Activated CD8-positive, alpha-beta memory T cell treated with anti-CD3 and anti-CD28 coated beads, Interleukin-2, amount 50 U/mL, for 48 hours (primary cell): ENCODE measurements at places on chromosomes 6 and 20.

- no peak for DNase-seq
Measured at GRCh38 chr20:20549704-20550103, 162.7 kb downstream of the RALGAPA2 start.

DNA sequence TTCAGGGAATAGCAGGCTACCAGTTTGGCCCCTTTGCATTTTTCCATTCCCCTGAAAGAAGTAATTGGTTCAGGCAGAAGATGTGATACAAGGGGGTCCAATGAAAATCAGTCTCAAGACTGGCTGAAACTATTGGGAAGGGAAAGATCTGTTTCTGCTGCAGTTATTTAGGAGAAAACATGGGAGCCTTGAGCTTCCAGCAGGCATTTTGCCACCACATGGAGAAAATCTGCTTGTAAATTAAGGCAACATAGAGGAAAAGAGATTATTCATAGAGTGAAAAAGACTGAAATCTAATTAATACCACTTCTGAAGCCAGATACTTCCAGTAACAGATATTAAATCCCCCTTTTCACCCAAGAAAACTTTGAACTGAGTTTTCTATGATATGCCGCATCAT lies 44.2 kb upstream of the SNAP25 start:
- no peak for DNase-seq

GRCh38 chr6:7335519-7335918 lies 22.5 kb upstream of the SSR1 start:
- DNase-seq, result no peak

- no peak for DNase-seq
Measured at GRCh38 chr6:70150521-70150920, 152.4 kb downstream of the COL9A1 start.

DNA sequence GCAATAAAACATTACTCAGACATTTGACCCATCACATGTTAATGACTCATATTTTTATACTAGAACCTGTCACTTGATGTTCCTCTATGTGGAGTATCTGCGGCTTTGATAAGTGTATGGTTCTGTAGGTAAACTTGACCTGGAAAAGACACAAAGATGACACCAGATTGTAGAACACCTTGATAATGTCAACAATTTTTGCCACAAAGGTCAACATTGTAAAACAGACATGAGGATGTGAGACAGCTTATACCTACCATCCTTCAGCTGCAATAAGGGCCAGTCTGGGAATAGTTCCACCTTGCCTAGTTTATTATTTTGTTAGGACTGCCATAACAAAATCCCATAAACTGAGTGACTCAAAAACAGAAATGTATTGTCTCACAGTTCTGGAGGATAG lies 202.4 kb downstream of the LMBRD1 start:
- DNase-seq, result no peak

- DNase-seq, result peak; percentile 42
Measured at GRCh38 chr20:25052255-25053194, 5.4 kb downstream of the ACSS1 start.

- DNase-seq, result no peak
Measured at GRCh38 chr20:23133560-23133998, 47.5 kb upstream of the CD93 start.

GRCh38 chr20:50442512-50442911 lies 67.7 kb upstream of the PTPN1 start:
- no peak for DNase-seq

DNA sequence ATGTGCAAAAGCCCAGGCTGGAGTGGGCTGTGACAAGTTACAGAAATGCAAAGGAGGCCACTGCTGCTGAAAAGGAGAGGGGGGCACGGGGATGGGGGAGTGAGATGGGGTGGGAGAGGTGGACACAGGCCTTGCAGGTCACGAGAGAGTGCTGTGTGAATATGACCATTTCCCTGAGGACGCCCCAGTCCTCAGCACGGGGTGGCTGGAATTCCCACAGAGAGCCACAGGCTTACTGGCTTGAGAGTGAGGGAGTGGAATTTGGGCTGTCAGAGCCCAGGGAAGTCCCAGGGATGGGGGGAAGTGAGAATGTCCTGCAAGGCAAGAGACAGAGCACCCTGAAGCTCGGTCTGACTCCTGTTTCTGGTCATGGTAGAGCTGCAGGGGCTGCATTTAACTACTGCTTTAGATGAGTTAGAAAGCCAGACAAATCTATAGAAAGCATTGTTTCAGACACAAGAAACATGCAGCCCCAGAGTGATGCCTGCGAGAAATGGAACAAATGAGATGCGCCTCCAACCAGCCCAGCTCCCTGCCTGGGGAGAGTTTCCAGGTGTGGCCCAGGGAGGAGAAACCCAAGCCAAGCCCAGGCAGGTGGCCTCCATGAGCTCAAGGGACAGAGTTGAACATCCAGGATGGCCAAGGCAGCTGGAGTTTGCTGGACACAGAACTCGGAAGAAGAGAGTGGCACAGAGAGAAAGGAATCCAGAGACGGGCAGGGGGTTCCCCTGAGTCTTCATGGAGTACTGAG lies 30.5 kb downstream of the NPEPL1 start:
- no peak for DNase-seq
